Stimulated activated CD4-positive, alpha-beta T cell treated with anti-CD3 and anti-CD28 coated beads, Interleukin-1b, Interleukin-23, amount 100 ng/mL, for 1 hour (primary cell): ENCODE measurements at places on chromosomes 1 and 21.

- DNase-seq: no peak
Observed at GRCh38 chr1:219660666-219661463, 48.0 kb upstream of the ZC3H11B start.

GRCh38 chr1:9441451-9442133 is 97.7 kb upstream of the SLC25A33 start:
- DNase-seq: no peak

DNA sequence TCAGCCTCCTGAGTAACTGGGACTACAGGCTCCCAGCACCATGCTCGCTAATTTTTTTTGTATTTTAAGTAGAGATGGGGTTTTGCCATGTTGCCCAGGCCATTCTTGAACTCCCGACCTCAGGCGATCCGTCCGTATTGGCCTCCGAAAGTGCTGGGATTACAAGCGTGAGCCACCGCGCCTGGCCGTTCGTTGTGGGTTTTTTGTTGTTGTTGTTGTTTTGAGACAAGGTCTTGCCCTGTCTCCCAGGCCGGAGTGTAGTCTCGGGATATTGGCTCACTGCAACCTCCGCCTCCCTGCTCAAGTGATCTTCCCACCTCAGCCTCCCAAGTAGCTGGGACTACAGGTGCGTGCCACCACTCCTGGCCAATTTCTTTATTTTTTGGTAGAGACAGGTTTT is 4.7 kb upstream of the INAVA start:
- no peak for DNase-seq

DNA sequence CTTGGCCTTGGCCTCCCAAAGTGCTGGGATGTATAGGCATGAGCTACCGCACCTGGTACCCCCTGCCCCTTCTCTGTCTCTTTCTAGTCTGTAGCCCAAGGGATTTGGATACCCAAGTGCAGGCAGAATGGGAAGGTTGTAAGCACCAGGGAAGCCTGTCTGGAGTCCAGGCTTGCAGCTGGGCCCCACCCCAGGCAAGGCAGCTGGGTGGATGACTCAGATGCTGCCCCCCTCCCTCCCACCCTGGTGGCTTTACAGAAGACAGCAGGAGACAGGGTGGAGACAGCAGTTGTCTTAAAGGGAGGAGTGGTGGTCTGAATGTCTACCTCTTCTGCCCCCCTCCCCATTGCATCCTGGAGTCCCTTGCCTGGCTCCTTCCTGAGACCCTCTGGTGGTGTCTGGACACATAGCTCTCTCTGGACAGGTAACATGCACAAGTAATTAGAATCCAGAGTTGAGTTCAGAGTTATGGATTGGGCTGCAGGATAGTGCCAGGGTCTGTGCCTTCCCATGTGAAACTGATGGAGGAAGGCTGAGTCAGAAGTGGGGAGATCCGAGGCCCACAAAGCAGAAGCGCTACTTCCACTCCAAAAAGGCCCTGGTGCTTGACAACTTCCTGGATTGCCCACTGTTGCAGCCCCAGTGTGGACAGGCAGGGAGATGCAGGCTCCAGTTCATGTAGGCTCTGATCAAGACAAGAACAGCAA is 5.1 kb downstream of the LMNA start:
- DNase-seq: no peak

DNA sequence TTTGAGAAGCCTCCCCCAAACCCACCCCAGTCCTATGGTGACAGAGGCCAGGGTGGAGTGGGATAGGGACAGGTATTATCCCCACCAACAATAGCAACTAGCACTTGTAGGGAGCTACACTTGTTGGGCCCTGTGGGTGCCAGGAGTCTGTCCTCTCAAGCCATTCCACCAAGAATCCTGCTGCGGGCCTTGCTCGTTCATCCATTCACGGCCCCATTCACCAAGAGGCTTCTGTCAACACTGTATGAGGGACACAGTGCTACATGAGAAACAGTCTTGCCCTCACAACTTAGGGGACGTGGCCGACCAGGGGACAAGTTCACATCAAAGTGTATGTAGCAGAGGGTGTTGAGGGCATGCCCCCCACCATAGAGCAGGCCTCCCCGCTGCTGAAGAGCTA is 18.9 kb downstream of the SHISA4 start:
- DNase-seq: no peak

DNA sequence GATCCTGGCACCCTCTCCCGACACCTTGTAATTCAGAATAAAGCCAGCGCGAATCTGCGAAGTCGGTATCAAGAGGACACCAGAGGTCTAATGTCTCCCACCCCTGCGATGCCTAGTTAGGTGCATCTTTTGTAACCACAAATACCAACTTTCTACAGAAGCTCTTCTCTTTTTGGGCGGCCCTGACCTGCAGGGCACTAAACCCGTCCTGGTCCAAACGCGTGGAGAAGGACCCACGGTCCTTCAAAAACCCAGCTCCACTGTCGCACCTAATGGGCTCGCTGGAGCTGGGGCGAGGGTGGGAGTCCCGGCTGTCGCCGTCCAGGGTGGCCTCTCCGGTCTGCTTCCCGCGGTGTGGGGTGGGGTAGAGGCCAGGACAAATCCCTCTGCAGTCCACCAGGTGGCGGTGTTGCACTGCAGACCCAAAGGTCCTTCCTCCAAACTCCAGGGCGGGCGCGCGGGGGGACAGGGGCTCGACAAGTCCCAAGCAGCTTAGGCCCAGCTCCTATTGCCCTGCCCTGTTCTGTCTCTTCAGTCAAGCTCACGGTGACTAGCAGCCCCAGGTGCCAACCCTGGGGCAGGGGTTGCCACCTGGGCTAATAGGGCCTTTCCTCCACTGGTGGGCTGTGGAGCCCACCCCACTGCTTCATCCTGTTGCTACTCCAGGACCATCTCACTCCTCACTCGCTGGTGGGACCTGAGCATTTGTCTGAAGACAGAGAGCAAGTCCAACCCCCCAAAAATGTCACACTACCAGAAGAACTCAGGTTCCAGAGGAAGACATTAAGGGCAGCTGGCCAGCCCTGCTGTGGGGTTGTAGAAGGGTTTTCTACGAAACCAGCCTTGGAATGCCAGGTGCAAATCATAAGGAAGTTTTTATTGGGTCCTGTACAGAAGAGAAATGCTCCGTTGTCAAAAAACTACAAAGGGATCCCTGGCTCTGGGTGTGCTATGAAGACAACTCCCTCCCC is 2.8 kb downstream of the HES3 start:
- peak; percentile 58 for DNase-seq

GRCh38 chr1:201061049-201061448 is 37.5 kb upstream of the KIF21B start:
- DNase-seq: no peak

- DNase-seq: no peak
Observed at GRCh38 chr1:161115132-161115711, 2.6 kb downstream of the PFDN2 start.

- no peak for DNase-seq
Observed at GRCh38 chr1:53051676-53052075, 10.3 kb upstream of the PODN start.

DNA sequence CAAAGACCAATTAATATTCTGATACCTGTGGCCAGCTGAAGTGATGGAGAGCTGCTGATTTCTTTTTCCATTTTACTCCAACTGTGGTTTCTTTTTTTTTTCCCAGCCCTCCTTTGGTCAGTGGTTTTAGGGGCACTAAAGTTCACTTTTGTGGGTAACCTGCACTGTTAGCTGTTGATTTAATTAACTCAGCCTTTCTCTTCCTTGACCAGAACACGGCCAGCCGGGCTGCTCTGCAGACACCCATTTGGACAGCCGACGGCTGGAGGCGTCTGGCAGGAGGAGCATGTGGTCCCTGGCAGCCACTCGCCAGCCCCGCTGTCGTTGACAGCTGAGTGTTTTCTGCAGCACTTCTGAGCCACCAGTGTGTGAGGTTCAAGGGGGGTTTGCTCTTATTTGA is 136.2 kb upstream of the RUNX3 start:
- no peak for DNase-seq

- no peak for DNase-seq
Observed at GRCh38 chr1:167198518-167199133, 22.1 kb upstream of the POU2F1 start.

DNA sequence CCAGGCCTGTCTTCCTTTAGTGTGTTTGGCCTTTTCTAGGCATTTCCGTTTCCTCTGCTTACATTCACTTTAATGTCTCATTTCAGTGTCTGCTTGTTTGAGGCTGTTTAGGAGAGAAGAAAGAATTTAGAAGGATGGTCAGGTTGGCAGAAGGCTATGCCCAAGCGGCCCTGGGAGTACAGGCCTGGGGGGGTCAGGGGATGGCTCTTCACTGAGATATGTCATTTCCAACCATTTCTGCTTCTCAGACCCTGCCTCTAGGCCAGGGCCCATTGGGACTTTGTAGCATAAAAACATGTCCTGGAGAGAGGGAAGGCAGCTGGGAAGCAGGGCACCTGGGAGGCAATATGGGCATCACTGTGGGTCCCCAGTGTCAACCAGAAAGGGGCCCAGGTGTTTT is 86.0 kb downstream of the DDX20 start:
- no peak for DNase-seq

DNA sequence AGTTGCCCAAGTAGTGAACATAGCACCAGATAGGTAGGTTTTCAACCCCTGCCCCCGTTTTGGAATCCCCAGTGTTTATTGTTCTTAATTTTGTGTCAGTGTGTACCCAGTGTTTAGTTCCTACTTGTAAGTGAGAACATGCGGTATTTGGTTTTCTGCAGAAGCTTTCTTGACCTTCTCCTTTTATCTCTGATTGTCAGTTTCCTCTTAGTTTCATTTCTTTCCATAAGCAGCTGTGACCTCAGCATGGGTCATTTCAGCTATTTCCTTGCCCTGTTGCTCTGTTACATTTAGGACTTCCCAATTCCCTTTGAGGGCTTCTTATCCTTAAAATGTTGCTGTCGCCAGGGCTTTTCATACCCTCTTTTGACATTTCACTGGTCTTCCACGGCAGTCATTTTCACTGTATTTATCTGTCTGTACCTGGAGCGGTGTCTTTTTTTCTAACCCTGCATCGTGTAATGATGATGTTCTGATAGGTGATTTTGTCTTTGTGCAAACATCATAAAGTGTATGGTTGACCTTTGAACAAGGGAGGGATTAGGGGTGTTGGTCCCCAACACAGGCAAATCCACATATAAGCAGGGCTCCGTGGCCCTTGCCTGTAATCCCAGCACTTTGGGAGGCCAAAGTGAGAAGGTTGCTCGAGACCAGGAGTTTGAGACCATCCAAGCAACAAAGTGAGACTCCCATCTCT is 15.0 kb downstream of the ITSN1 start:
- no peak for DNase-seq

GRCh38 chr1:180593382-180593781 is 34.6 kb downstream of the OVAAL start:
- no peak for DNase-seq

DNA sequence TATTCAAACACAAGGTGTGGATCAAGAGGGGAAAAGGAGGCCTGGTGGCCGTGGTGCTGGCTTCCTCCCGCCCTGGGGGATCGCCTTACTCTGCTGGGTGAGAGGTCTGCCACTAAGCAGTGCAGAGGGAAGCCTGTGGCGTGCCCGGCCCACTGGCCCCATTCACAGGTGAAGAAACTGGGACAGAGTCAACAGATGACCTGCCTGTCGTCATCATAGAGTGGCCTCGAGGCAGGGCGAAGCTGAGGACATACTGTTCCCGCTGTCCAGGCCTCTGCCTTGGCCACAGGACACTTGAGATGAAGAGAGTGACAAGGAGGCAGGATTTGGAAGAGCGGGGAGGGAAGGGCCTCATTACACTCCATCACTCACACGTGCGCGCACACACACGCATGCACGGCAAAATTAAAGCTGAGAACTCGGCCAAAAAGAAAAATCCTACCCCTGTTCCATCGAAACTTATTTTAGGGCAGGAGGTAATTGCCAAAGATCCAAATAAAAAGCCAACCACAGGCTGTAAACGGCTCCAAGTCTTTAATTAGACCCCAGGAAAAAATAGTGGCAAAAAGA is 50.5 kb downstream of the CASZ1 start:
- DNase-seq: no peak

- no peak for DNase-seq
Observed at GRCh38 chr1:214429951-214430770, 121.2 kb downstream of the PTPN14 start.

DNA sequence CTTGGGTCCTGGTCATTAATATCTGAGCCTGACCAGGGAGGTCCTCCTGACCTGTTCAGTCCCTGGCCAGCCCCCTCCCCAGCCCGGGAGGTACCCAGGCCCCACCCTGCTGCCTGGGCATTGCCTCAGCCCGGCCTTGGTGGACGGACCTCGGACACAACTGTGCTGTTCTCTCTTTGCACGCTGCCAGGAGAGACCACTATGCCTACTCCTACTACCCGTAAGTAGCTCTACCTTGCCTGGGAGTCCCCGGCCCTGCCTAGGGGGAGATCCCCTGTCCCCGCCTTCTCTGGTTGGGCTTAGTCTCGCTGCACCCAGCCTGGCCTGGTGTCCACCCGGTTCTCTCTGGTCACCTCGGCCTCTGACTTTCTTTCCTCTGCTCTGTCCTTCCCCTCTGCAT is 53.2 kb downstream of the PTPRU start:
- DNase-seq: no peak

DNA sequence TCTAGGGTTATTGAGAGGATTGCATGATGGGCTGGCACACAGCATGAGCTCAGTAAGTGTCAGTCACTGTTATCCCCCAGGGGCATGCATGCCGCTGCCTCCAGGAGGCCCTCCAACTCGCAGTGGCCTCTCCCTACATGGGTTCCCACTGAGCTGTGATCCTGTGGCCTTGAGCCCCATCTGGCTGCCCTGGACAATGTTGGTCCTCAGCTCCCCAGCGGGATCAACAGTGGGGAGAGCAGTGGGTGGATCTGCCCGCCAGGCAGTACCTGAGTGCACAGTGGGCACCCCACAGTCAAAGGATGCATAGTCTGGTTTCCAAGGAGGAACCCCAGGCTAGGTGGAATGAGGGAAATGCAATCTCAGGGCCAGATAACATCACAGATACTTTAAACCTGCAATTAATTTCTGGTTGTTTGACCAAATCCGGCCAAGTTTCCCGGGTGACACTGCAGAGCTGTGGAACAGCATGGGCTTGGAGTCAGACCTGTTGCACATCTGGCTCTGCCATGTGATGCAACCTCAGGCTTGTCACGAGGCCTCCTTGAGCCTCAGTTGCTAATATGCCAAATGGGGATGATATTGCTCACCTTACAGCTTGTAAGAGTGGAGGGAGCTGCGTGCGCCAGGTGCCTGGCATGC is 9.3 kb downstream of the PADI3 start:
- DNase-seq: no peak

- DNase-seq: no peak
Observed at GRCh38 chr1:13593511-13594131, 10.0 kb downstream of the PDPN start.

- no peak for DNase-seq
Observed at GRCh38 chr1:62967031-62967430, 183.1 kb downstream of the ATG4C start.

GRCh38 chr1:91827459-91828321 is 58.3 kb downstream of the TGFBR3 start:
- no peak for DNase-seq

GRCh38 chr1:174818014-174818616 is 181.6 kb upstream of the CACYBP start:
- no peak for DNase-seq

DNA sequence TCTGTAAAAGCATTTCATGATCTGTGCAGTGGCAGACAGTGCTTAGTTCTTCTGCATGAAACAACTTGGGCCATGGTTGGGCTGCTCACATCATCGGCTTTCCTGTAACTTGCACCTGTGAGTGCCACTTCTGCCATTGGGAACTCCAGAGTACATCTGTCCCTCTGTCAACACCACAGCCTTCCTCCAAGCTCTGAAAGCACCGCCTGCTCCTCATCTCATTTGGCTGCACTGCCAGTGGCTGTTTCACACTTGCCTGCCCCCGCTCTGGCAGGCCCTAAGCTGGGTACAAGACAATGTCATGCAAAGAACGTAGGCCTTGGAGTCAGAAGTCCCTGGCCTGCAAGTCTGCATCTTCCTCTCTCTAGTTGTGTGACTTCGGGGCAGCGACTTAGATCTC is 46.4 kb downstream of the DDX20 start:
- DNase-seq: no peak
